ENCODE measurements at places on chromosomes 16 and 17.

DNA sequence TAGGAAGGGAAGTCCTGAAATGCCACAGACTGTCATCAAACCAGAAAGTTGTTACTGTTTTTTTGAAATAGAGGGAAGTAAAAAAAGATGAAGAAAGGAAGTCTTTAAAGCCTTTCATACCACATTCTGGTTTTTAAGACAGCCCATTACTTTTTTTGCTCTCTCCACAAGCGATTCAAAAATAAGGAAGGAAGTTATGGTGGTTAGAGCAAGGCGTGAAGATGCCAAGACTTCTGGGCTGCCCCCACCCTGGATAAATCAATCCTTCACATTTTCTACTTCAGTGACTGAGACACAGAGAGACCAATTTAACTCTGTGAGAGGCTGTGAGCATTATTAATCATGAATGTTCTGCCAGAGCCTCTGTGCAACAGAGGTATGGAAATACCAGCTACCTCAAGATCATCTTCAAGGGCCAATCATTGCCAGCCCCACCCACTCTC, 82.3 kb upstream of the BCAR1 start:
- DNase-seq, result no peak

- DNase-seq, result peak; percentile 70
Observed at GRCh38 chr17:18182978-18183333, 672 bp upstream of the ALKBH5 start.

GRCh38 chr16:78639775-78640174, 540.3 kb downstream of the WWOX start:
- no peak for DNase-seq

GRCh38 chr16:5900046-5900445, 802.5 kb upstream of the EEF2KMT start:
- DNase-seq, result no peak

- DNase-seq, result peak; percentile 74
Observed at GRCh38 chr17:44628243-44629188, 27.8 kb upstream of the MEIOC start.

DNA sequence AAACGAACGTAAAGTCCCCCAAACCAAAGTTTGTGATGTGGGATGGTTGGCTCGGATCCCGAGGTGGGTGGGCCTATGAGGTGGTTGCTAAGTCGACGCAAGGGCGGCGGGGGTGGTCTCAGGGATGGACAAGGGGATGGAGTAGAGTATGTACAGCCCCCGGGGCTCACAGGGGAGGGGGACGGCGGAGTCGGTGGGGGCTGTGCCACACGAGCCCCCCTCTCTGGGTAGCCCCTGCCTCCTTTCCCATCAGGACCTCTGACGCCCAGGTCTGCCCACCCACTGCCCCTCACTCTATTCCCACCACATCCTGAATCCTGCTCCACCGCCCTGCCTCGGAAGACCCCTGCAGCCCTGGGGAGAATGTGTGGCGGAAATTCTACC, 15.2 kb downstream of the IL34 start:
- no peak for DNase-seq

- DNase-seq, result no peak
Observed at GRCh38 chr16:48963901-48964615, 317.6 kb downstream of the CBLN1 start.

DNA sequence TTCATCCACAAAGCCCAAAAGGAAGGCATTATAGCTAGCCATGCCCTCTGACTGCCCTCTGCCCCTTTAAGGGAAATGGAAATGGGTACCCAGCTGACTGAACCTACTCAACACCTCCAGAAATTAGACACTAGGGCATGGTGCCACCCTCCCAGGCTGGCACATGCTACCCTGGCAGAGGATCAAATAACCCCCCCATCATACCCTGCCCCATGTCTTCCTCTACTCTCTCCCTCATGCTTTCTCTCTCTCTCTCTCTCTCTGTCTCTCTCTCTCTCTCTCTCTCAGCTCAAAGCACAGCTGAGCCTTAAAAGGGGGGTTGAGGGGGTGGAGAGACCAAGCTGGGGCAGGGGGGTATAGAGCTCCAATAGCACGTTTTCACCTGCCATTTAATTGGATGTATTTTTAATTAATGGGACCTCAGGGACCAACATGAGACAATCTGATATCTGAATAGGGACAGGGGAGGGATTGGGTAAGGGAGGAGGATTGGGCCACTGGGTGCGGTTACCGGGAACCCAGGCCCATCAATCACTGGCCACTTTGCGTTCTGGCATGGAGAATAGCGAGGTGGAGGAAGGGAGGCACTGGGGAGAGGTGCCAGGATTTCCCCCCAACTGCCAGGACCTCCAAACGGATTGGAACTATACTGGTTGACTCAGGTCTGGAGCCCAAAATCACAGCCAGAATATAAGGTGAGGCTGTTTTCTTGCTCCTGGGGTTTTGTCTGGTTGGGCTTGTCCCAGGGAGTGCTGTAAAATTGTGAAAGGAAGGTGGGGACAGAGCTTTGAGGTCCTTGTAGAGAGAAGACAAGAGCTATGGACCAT, 57.8 kb downstream of the NEUROD2 start:
- no peak for DNase-seq
